Ureter (tissue), 1 donor: ENCODE measurements at places on chromosomes 11 and 22.
A peak's percentile ranks its signal among the peaks of the same experiment; 100 is the strongest.

DNA sequence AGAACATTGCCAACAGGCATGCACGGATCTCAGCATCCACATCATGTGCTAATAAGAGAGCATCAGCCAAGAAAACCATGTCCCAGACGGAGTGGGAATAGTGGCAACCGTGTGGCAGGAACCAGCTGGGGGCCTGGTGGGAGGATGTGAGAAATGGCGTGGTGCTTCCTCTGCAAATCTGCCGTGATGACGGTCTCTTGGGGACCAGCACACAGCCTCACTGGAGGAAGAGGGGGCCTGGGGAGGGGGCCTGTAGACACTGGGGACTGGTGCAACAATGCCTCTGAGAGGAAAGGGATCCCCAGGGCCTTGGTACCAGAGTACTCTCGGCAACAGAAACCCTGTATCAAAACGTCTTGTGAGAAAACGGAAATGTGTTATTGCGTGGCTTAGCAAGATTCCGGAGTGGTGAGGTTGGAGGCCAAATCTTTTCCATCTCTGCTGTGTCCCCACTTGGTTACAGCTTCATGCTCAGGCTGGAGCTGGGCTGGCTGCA, 154.3 kb upstream of the TBCEL start:
- no peak for DNase-seq

DNA sequence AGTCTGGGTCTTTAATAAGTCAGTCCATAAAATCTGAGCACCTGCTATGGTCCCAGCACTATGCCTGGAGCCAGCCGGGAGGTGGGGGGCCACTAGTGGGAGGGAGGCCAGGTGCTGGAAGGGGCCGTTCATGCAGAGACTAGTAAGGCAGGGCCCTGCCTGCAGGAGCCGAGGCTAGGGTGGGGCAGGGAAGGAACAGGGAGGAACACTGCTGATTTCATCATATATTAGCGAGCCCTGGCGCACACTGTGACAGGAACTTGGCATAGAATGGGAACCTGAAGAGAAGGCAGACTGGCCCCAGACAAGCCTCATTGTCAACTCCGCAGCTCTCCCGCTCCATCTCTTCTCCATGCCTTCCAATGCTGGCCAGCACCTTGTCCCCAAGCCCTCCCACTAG, 7.1 kb downstream of the VSIG10L2 start:
- peak; percentile 86 for DNase-seq

DNA sequence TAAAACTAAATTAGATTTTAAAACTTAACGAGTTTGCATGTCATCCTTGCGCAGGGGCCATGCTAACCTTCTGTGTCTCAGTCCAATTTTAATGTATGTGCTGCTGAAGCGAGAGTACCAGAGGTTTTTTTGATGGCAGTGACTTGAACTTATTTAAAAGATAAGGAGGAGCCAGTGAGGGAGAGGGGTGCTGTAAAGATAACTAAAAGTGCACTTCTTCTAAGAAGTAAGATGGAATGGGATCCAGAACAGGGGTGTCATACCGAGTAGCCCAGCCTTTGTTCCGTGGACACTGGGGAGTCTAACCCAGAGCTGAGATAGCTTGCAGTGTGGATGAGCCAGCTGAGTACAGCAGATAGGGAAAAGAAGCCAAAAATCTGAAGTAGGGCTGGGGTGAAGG, 10.6 kb downstream of the LIMK2 start:
- DNase-seq: no peak

GRCh38 chr22:20116376-20116950, 559 bp downstream of the RANBP1 start:
- no peak for DNase-seq
